ENCODE measurements at places on chromosomes 7 and 10.

DNA sequence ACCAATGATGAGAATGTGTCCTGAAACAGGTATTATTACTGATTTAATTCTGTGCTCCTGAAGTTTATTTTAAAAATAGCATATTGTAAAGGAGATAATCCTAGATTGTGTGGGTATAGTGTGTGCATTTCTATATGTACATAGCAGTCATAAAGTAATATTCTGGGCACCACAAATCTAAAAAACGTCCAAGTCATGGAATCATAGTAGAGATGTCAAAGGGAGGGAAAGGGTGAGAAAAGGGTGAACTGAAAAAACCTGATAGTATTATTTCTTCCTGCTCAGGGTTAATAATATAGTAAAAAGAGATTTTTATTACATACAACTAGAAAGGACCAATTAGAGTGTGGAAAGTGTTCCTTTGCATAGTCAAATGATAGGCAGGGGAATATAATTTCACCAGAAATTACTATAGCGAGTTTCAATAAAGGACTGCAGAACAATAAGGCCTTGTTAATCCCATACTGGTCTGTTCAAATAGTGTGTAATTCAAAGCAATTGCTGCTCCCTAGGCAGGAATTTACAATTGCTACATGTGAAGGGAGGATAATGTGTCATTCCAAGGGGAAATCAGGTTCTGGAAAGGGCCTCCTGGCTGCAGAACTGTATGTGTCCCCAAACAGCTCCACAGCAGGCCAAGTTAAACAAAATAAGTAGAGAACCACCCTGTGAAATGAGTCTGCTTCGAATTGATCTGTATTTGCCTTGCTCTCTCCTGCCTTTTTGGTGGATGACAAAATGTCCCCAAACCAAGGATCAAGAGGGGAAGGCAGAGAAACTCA lies 42.5 kb upstream of the KMT2E start:
- DNase-seq = no peak

DNA sequence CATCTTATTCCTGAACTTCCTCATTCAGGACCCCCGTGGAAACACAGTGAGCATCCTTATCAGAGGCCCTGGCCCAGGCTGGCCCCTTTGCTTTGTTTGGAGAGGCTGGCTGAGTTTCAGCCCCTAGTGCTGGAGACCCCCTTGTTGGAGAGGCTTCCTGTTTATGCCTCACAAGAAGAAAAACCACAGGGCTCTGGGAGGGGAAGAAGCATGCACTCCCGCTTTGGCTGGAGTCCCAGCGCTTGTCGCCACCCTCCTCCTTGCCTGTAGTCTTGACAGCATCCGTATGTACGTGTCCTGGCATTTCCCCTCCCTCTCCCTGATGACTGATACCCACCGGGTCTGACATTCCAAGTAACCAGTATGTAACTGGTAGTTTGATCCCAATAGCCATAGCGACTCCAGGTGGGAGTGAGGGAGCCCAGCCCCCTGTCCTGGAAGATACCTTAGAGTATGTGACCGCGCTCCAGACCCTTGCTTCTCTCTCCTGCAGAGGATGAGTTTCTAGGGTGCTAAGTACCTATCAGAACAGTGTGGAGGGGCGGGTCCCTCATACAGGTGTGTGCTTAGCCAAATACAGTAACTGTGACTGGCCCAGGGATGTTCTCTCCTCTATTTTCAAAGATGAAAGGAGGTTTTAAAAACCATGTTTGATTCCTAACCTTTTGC lies 6.9 kb upstream of the ATP6V0E2 start:
- no peak for DNase-seq

DNA sequence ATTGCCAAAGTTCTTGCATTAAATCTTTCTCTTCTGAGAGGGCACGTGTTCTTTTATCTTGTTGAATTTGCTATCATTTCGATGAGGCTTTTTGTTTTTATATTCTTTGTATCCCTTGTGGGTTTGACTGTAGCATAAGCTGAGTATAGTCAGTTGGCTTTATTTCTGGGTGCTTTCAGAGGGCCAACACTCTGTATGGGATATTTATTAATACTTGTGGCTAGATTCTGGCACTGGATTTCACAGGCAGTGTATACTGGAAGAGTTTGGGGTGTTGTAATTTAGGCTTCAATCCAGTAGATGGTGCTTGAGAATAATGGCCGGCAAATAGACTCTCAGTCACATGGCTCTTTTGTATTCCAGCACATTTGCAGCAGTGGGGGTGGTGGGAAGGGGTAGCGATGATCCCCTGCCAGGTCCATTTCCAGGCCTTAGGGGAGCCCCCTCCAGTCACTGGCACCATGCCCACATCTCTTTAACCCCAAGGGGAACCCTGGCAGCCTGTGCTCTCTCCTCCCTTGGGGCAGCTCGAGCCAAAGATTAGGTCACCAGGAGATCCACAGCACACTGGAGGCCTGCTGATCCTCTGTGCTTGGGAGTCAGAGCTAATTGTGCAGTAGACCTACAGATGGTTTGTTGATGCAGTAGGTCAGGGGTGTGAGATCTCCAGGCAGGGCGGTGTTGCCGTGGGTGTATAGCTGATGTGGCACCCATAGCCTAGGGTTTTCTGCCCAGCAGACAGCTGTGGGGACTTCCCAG lies 81.8 kb downstream of the PTPN20 start:
- DNase-seq = no peak

DNA sequence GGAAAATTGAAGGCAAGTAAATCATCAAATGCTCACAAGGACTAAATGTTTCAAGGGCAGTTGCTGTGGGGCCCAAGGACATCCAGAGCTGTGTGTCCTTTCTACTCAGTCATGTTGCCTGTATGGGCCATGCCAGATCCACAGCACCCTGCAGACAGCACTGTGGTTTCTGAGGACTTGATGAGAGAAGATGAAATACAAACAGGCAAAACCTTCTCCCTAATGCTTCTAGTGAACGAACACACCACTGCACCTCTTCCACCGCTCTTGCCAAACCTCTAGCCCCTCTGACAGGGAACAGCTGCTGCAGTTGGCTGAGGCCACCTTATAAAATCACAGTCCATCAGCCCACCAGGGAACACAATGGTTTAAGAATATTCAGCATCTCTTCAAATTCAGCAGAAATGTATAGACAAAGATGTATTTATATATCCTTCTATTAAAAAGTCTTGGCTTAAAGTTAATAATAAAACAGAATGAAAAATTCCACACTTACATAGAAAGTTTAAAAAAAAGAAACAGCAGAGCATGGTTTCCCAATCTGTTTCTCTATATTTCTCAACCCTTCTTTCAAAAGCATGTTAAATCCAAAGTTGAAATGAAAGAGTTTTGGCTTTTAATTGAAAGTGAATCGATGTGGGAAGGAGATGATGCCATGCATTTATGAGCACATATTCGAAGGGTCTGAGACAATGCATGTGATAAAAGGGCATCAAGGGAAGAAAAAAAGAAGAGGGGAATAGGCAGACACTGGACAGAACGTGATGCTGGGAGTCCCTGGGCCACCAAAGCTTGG lies 14.0 kb downstream of the CYP3A7 start:
- DNase-seq = no peak

- DNase-seq = no peak
Measured at GRCh38 chr7:82704121-82704520, 260.5 kb upstream of the CACNA2D1 start.

DNA sequence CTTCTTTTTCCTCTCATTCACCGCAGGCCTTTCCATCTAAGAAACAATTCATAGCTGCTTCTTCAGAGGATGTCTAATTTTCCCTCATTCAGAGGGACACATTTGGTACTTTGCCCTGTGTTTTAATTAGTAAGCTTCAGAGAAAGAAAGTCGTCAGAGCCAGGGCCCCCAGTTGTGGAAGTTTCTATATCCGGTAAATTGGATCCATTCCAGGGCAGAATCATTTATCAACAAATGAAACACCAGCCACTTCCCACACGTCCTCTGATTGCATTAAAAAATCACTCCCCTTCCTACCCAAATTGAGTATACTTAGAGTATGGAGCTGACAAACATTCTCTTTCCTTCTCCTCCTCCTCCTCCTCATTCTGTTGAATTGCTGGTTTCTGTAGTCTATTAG lies 205.8 kb upstream of the HDAC9 start:
- no peak for DNase-seq
